ENCODE measurements at places on chromosomes 11 and 22.

DNA sequence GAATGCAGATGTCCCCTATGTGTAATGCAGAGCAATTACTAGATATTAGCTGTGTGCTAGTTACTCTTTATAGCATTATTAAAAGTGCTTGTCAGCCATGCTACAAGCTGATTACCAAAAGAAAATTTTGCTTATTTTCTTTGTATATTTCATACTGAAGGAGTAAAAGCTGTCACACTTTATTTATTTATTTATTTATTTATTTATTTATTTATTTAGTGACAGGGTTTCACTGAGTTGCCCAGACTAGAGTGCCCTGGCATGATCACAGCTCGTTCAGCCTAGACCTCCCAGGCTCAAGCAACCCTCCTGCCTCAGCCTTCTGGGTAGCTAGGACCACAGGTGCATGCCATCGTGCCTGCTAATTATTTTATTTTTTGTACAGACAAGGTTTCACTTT lies 4.3 kb upstream of the MTNR1B start:
- no peaks in the 10 kb centered on the region for H3K4me1 ChIP-seq
- no peaks in the 10 kb centered on the region for H3K27me3 ChIP-seq
- DNase-seq, result no peak
- H3K36me3 ChIP-seq, result no peaks in the 10 kb centered on the region
- no peak overlapping the region for H3K4me3 ChIP-seq

GRCh38 chr11:11988099-11988651 lies 20.3 kb downstream of the DKK3 start:
- DNase-seq, result peak; percentile 83
- H3K27me3 ChIP-seq, result no peaks in the 10 kb centered on the region
- peaks cover 43% of the 10 kb centered on the region for H3K4me1 ChIP-seq
- no peak overlapping the region for H3K4me3 ChIP-seq
- H3K36me3 ChIP-seq, result no peaks in the 10 kb centered on the region

- peaks cover 46% of the 10 kb centered on the region for H3K36me3 ChIP-seq
- peaks cover 6% of the 10 kb centered on the region for H3K4me1 ChIP-seq
- no peaks in the 10 kb centered on the region for H3K27me3 ChIP-seq
- H3K4me3 ChIP-seq, result no peak overlapping the region
- DNase-seq, result no peak
- no peak overlapping the region for H3K27ac ChIP-seq
Measured at GRCh38 chr22:50440544-50441249, 34.1 kb downstream of the SBF1 start.

DNA sequence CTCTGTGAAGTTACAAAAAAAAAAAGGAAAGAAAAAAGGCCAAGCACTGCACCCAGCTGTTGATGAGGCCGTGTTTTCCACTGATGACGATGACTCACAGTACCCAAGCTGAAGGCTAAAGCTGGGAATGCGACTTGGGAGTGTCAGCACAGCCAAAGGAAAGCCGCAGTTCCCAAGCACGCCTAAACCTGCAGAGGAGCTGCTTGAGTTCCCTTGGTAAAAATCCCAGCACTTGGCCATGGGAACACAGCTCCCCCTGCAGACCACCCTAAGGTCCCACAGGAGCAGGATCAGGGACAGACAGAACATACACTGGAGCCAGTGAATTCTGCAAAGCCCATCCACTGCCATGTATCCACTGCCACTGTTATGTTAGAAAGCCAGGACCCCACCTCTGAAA lies 39.9 kb downstream of the SERGEF start:
- peak; percentile 44 for DNase-seq
- no peaks in the 10 kb centered on the region for H3K4me1 ChIP-seq
- no peaks in the 10 kb centered on the region for H3K27me3 ChIP-seq
- no peaks in the 10 kb centered on the region for H3K36me3 ChIP-seq

- H3K36me3 ChIP-seq, result no peaks in the 10 kb centered on the region
- peak; percentile 31 for DNase-seq
- H3K27me3 ChIP-seq, result no peaks in the 10 kb centered on the region
Measured at GRCh38 chr11:69443968-69444364, 37.5 kb upstream of the LINC01488 start.

- no peaks in the 10 kb centered on the region for H3K4me1 ChIP-seq
- no peak for DNase-seq
- no peaks in the 10 kb centered on the region for H3K36me3 ChIP-seq
Measured at GRCh38 chr11:1748636-1749394, 1.6 kb downstream of the IFITM10 start.

DNA sequence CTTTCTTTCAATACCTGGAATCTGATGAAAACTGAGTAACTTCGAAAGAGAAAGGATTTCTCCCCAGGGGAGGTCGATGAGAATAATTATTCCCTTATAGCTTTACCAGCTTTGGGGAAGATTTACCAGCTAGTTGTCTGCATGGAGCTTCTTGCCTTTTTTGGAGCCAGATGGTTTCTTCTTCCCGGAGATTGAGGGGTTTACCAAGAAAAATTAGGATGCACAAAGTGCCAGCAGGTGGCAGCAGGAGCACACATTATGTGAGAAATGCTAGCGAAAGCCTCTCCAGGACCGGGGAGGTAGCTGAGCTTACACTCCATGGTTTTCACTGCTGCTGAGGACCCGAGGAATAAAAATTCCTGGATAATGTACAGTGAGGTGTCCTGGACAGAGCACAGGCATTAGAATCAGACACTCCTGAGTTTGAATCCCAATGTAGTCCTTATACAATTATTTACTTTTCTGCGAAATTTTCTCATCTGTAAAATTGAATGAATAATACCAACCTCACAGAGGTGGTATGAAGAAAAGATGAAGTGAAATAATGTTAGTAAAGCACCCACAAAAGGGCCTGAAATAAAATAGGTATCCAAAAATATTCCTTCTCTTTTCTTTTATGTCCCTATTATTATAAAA lies 46.0 kb upstream of the PARVA start:
- no peak overlapping the region for H3K4me3 ChIP-seq
- H3K27ac ChIP-seq, result no peak overlapping the region
- DNase-seq, result peak; percentile 82
- H3K4me1 ChIP-seq, result no peaks in the 10 kb centered on the region
- no peaks in the 10 kb centered on the region for H3K36me3 ChIP-seq

- H3K4me1 ChIP-seq, result no peaks in the 10 kb centered on the region
- H3K27ac ChIP-seq, result no peak overlapping the region
- no peak for DNase-seq
- no peaks in the 10 kb centered on the region for H3K27me3 ChIP-seq
- H3K4me3 ChIP-seq, result no peak overlapping the region
- no peaks in the 10 kb centered on the region for H3K36me3 ChIP-seq
Measured at GRCh38 chr22:25327018-25327755, 107.7 kb downstream of the CRYBB2 start.

GRCh38 chr11:120612513-120613263 lies 101.1 kb downstream of the GRIK4 start:
- H3K4me3 ChIP-seq, result no peak overlapping the region
- no peak overlapping the region for H3K27ac ChIP-seq
- no peaks in the 10 kb centered on the region for H3K27me3 ChIP-seq
- peaks cover 10% of the 10 kb centered on the region for H3K4me1 ChIP-seq
- no peaks in the 10 kb centered on the region for H3K36me3 ChIP-seq
- peak; percentile 57 for DNase-seq

DNA sequence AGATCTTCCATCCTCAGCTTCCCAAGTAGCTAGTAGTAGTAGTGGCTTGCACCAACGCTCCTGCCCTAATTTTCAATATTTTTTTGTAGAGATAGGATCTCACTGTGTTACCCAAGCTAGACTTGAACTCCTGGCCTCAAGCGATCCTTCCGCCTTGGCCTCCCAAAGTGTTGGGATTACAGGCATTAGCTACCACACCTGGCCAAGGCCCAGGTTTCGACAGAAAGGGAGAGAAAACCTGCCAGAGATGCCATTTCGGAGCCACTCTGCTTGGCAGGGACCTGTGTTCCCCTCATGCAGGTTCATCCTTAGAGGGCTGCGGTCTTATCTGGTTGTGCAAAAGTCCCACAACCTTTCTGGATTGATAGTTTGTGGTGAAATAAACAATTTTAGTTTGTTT lies 41.4 kb downstream of the FAM83F start:
- no peak overlapping the region for H3K4me3 ChIP-seq
- no peak overlapping the region for H3K27ac ChIP-seq
- H3K27me3 ChIP-seq, result peaks cover 3% of the 10 kb centered on the region
- DNase-seq, result no peak
- H3K36me3 ChIP-seq, result no peaks in the 10 kb centered on the region

- H3K36me3 ChIP-seq, result no peaks in the 10 kb centered on the region
- H3K27me3 ChIP-seq, result no peaks in the 10 kb centered on the region
- H3K4me3 ChIP-seq, result no peak overlapping the region
- H3K4me1 ChIP-seq, result no peaks in the 10 kb centered on the region
- no peak overlapping the region for H3K27ac ChIP-seq
- DNase-seq, result no peak
Measured at GRCh38 chr11:5317292-5317691, 6.8 kb downstream of the OR51B2 start.

DNA sequence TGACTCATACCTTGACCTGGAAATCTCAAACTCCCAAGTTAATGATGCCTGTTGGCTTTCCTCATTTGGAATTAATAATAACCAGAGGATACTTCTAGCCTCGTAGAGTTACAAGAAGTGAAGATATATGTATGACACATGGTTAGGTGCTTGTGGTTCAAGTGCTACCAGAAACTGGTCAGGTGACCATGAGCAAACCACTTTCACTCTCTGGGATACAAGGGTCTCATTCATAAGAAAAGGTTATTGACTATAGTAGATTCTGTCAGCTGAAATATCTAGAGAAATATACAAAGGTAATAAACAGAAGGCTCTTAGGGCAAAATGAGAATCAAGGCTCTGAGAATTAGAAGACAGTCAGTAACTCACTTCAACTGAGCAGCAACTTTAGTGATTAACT lies 233.3 kb downstream of the KCNA4 start:
- H3K4me1 ChIP-seq, result no peaks in the 10 kb centered on the region
- H3K27ac ChIP-seq, result no peak overlapping the region
- no peak overlapping the region for H3K4me3 ChIP-seq
- no peaks in the 10 kb centered on the region for H3K27me3 ChIP-seq
- no peaks in the 10 kb centered on the region for H3K36me3 ChIP-seq

- no peak overlapping the region for H3K4me3 ChIP-seq
- H3K27me3 ChIP-seq, result no peaks in the 10 kb centered on the region
- H3K4me1 ChIP-seq, result no peaks in the 10 kb centered on the region
- no peaks in the 10 kb centered on the region for H3K36me3 ChIP-seq
- no peak overlapping the region for H3K27ac ChIP-seq
- DNase-seq, result no peak
Measured at GRCh38 chr11:17343907-17344306, 7.7 kb upstream of the NCR3LG1 start.

DNA sequence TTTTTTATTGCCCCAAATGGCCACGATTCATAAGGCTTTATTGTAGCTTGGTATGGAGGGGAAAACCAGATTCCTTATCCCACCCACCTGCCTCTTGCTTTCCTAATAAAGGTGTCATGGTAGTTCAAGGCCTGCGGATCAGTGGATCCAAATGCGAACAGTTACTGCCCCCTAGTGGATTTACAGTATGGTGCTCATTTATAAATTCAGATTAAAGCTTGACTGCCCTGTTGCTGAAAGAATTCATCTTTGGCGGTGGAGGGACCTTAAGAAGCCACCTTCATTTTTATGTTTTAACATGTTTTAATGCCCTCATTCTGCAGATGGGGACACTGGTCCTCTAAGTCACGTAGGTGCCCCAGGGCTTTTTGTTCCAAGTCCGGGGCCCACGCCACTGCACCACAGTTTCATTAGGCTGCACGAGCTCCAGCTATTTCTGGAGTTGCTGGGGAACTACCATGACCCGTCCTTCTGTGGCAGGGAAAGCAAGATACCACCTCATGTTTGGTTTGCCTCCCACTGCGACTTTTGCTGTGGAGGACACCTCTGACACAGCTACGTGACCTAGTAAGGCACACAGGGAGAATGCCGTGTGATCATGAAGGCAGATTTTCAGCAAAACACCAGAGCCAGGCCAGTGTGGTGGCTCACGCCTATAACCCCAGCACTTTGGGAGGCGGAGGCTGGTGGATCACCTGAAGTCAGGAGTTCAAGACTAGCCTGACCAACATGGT lies 15.6 kb upstream of the INCENP start:
- H3K27me3 ChIP-seq, result no peaks in the 10 kb centered on the region
- H3K36me3 ChIP-seq, result no peaks in the 10 kb centered on the region
- peak; percentile 68 for DNase-seq
- no peak overlapping the region for H3K4me3 ChIP-seq

GRCh38 chr11:3903207-3903896 lies 47.9 kb downstream of the STIM1 start:
- H3K4me1 ChIP-seq, result peaks cover 4% of the 10 kb centered on the region
- H3K36me3 ChIP-seq, result no peaks in the 10 kb centered on the region
- no peak overlapping the region for H3K27ac ChIP-seq
- no peaks in the 10 kb centered on the region for H3K27me3 ChIP-seq
- no peak for DNase-seq
